ENCODE measurements at places on chromosomes 5 and 9.

GRCh38 chr5:172119921-172120688 is 67.9 kb downstream of the STK10 start:
- no peak for DNase-seq

GRCh38 chr5:146344155-146345118 is 5.8 kb downstream of the POU4F3 start:
- no peak for DNase-seq

- no peak for DNase-seq
Observed at GRCh38 chr5:157259699-157260098, 6.2 kb upstream of the CYFIP2 start.

GRCh38 chr9:113650207-113651131 is 186.9 kb downstream of the RGS3 start:
- DNase-seq: no peak

DNA sequence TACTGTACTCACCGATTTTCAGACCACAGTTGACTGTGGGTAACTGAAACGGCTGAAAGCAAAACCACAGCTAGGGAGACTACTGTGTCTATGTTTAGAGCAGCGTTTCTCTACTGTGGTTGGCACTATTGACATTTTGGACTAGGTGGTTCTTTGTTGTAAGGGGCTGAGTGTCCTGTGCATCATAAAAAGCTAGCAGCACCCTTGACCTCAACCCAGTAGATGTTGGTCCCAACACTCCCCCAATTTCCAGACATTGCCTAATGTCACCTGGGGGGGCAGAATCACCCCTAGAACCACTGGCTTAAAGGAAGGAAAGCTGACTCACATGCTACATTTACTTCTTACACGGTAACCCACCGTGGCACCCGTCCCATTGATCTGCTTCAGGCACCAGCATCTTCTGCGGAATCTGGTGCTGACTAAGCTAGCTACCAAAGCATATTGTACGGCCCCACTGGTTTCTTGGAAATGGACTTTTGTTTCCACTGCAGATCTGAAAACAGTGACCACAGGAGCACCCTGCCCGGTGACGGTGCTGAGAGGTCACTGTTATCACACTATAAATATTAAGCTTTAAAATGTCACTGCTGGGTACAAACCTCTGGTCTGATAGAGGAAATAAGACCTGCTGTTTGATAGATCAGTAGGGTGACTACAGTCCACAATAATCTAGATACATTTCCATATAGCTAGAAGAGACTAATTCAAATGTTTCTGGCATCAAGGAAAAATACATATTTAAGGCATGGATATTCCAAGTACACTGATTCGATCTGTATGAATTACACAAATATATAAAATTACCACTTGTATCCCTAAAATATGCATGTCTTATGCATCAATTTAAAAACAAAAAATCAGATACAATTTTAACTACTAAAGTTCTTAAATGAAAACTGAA is 151.4 kb downstream of the HSD17B3 start:
- DNase-seq: no peak

DNA sequence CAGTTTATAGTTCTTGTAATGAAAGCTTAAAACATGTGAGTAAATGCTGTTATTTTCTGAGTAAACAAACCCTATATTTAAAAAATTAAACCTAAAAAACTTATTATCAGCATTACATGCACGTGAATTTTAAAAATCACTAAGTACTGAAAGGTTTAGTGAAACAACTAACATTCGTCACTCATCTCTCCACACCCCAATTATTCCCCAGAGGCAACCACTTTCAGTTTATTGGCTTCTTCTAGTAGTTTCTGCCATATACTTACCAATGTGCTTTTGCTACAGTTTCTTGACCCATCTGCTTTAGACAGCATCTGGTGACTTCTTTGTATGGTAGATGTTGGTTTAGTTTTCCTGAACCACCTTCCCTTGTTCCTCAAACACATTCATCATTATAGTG is 58.1 kb downstream of the ANGPTL2 start:
- DNase-seq: no peak

GRCh38 chr5:61906820-61907219 is 399.2 kb upstream of the KIF2A start:
- no peak for DNase-seq

DNA sequence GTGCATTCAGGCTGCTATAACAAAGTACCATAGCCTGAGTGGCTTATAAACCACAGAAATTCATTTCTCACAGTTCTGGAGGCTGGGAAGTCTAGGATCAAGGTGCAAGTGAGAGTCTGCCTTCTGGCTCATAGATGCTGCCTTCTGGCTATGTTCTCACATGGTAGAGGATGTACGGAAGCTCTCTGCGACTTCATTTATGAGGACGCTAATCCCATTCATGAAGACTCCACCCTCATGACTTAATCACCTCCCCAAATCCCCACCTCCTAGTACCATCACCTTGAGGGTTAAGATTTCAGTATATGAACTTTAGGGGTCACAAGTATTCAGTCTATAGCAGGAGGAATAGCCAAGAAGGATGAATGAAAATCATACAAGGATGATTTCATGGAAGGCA is 37.3 kb upstream of the KCNIP1 start:
- no peak for DNase-seq

GRCh38 chr9:86230858-86231257 is 28.6 kb downstream of the C9orf153 start:
- DNase-seq: no peak

DNA sequence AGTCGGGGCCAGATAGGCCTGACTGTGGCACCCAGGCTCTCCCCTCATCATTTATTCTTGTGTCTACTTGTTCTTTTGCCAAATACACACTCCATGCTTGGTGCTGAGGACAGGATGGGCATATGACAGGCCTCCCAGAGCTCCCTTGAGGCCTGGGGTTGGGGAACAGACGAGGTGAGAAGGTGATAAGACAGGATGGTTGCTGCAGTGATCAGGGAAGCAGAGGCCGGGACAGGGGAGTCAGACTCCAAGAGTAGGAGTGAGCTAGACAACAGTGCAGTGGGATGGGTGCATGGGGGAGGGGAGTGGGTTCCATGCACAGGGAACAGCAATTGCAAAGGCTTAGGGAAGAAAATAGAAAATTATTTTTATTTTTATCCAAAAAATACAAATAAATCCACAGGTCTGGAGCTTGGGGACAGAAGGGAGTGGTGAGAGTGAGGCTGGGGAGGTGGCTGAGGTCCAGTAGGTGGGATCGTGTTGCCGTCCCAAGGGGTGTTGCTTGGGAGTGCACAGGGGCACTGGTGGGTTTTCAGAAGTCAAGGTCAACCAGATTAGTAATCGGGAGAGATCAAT is 3.4 kb upstream of the AMBP start:
- no peak for DNase-seq

DNA sequence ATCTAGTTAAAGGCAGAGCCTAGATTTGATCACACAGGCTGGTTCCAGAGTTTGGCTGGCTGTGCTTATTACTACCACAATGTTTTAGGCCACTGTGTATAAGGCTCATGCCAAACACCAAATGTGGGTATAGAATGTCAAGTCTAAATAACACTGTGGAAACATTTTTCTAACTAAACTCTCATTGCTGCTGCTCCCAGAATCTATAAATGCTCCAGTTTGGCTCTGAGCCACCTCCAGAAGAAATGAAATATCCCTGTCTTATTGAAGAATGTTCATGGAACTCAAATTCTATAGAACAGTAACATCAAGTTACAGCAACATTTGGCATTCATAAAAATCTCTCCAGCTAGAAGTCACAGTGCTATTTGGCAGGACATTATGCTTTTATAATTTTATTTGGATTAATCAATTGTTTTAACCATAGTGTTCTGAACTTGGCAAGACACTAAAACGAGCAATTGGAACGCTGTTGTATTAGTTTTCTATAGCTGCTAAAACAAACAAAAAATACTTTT is 178.1 kb upstream of the COX7C start:
- DNase-seq: no peak

DNA sequence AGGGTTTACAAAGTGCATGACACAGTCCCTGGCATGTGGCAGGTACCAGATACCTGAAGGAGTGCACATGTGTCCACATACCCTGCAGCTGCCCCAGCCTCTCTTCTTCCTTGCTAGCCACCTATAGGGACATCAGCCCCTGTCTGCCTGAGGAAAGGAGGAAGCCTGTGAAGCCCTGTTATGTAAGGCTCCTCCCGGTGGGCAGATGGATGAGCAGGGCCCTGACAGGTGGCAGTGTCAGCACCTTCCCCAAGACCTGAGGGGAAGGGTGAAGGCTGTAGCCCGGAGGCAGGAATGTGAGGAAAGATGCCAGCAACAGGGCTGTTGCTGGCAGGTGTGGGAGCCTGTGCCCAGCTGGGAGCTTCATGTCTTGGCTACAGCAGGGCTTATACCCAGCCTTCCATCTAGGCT is 21.7 kb downstream of the TCF7 start:
- no peak for DNase-seq

GRCh38 chr9:29625292-29625731 is 2052.0 kb upstream of the C9orf72 start:
- no peak for DNase-seq

- DNase-seq: no peak
Observed at GRCh38 chr5:21159510-21160059, 1171.6 kb upstream of the CDH18 start.

DNA sequence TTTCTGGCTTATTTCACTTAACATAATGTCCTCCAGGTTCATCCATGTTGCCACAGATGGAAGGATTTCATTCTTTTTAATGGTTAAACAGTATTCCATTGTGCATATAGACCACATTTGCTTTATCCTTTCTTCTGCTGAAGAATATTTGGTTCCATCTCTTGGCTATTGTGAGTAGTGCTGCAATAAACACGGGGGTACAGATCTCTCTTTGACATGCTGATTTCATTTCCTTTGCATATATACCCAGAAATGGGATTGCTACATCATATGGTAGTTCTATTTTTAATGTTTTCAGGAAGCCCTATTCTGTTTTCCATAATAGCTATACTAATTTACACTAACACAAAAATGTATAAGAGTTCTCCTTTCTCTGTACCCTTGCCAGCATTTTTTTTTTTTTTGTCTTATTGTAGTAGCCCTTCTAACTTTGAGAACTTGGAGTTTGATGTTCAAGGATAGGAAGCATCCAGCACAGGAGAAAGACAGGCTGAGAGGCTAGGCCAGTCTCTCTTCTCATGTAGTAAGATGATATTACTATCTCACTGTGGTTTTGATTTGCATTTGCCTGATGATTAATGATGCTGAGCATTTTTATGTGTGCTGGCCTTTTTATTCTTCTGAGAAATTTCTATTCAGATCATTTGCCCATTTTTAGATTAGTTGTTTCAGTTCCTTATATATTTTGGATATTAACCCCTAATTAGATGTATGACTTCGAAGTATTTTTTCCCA is 592.2 kb upstream of the ZNF608 start:
- no peak for DNase-seq

GRCh38 chr5:95887977-95888376 is 65.5 kb upstream of the GLRX start:
- DNase-seq: no peak

GRCh38 chr5:106121972-106122605 is 1548.6 kb downstream of the EFNA5 start:
- DNase-seq: peak; percentile 3
